ENCODE measurements at places on chromosomes 3 and 15.

- no peak for DNase-seq
Observed at GRCh38 chr15:58233341-58233740, 95.2 kb downstream of the AQP9 start.

DNA sequence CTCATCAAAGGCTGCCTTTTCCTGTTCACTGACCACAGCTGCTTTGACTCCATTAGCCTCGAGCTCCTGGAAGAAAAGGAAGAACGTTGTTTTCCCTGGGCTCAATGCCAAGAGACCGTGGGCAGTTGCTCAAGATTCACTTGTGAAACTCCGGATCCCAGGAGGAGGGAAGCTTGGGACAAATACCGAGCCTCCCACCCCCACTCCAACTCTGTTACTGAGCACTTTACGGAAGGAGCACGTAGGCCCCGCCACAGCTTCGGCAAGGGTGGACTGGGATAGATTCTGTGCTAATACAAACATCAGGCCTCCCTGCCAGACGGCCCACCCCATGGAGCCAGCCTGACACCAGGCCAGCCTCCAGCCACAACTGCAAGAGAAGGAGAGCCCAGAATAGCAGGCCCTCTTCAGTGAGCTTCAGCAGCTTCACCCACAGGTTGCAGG, 10.8 kb upstream of the FANCD2 start:
- no peak for DNase-seq

GRCh38 chr3:21893242-21893641, 142.2 kb upstream of the ZNF385D start:
- DNase-seq, result no peak

GRCh38 chr15:97929456-97930229, 30.9 kb upstream of the ARRDC4 start:
- no peak for DNase-seq

- DNase-seq, result no peak
Observed at GRCh38 chr3:5388091-5388490, 200.6 kb downstream of the EDEM1 start.

GRCh38 chr3:56471771-56472170, 3.5 kb upstream of the ERC2 start:
- no peak for DNase-seq

- no peak for DNase-seq
Observed at GRCh38 chr3:193862843-193863242, 269.8 kb downstream of the OPA1 start.

DNA sequence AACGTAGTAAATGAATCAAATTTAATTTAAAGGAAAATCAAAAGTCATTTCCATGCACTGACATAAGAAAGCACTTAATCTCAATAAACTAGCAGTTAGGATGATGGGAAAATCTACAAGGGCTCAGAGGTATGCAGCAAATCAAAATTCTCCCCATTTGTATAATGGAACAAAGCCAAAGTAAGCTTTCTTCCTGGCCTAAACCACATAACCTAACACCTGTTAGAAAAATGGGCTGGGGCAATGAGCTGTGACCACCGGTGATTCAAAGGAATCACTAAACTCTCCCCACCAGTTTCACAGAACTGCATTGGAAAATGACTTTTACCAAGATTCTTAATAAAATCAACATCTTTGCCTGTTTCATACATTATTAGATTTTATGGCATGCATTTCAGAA, 1024.3 kb downstream of the FHIT start:
- DNase-seq, result no peak

GRCh38 chr3:69058180-69058946, 6.2 kb upstream of the TMF1 start:
- no peak for DNase-seq

GRCh38 chr3:185629554-185630181, 43.6 kb downstream of the SENP2 start:
- no peak for DNase-seq

DNA sequence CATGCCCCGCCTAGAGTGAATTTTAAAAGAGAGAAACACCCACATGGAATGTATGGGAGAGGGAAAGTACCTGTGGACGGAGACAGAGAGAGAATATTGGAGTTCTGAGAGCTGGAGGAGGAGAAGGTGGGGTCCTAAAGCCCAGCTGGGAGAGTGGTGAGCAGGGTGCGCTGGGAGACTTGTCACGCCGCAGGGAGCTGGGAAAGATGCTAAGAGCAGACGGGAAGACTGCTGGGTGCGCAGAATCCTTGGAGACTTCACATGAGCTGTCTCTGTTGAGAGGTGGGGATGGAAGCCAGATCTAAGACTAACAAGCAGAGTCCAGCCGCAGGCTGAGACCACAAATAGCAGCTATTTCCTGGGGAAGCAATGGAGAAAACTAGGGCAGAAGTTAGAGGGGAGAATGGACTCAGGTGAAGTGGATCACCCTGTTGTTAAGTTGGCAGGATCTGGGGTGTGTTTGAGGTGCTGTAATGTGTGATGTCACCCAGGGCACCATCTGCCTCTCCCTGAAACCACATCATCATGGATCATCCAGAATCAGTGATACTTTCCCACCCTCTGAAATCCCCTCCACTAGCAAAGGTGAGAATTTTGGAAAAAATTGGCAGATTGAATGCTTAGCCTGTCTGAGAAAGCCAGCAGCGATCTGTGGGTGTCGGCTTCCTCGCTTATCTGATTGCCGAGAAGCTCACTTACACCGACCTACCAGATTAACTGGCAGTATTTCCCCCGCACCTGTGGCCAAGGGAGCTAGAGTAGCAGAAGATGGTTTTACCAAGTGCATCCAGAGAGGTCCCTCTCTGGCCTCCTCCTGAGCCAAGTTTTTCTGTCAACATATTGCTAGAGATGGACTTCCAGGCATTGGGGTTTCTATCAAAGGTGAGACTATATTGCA, 174.8 kb upstream of the BHLHE40 start:
- no peak for DNase-seq

- DNase-seq, result no peak
Observed at GRCh38 chr15:66251790-66252684, 1.5 kb downstream of the MEGF11 start.

GRCh38 chr15:69060744-69061143, 46.2 kb downstream of the NOX5 start:
- peak; percentile 4 for DNase-seq

- DNase-seq, result no peak
Observed at GRCh38 chr3:178487752-178488151, 48.5 kb upstream of the KCNMB2 start.

- DNase-seq, result no peak
Observed at GRCh38 chr3:152196782-152197181, 71.9 kb upstream of the MBNL1 start.

- no peak for DNase-seq
Observed at GRCh38 chr15:83193721-83194120, 13.9 kb downstream of the HDGFL3 start.

DNA sequence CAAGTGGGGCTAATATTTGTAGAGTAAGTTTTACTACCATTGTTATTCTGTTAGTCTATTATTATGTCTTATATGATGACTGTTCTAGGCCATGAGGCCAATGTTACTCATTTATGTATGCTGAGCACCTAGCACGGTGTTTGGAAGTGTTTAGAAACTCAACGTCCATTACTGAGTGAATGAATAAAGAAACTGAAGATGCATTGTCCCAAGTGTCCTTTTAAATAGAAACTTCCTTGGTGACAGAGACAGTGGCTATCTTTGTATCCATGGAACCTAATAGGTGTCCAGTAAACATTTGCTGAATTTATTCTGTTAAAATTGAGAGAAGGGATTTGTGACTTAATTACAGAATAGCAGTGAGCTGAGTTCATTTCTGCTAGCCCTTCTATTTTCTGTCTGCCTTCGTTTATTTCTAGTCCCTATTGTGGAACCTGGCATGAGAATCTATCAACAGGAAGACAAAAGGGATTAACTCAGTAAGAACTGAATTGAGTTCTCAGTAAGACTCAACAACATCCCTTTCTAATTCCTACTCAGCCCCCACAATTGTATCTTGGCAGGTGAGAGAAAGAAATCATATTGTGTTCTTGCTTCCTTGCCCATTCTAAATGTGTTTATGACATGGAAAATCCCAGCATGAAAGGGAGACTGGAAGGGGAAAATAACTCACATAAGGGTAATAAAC, 246.6 kb upstream of the LRRC3B start:
- DNase-seq, result no peak

DNA sequence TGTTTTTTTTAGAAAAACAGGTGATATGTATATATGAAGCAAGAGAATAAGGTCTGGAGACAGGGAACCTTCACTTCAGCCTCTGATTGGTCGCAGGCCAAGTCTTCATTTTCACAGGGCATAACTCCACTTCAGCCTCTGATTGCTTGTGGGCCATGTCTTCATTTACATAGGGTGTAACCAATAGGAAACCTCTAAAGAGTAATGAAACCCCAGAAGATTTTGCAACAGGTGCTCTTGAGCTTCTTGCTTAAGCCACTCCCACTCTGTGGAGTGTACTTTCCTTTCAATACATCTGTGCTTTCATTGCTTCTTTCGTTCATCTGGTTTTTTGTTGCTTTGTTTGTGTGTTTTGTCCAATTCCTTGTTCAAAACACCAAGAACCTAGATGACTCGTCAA, 22.6 kb upstream of the SCG3 start:
- DNase-seq, result no peak

GRCh38 chr3:21670386-21670785, 80.6 kb downstream of the ZNF385D start:
- no peak for DNase-seq

DNA sequence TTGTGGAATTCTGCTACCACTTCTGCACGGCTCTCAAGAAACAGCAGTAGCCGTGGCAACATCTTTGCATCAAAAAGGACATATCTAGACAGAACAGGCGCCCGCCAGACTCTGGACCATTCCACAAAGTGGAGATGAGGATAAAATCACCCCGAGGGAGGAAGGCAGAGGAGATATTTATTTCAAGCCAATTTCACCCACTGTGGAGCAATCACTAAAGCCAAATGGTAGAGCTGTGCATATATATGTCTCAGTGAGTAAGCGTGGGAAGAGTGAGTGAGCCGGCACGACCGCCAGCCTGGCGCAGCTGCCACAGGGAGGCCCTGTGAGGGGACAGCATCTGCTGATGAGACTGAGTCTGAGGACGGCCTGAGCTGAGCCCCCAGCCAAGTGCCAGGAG, 111.3 kb downstream of the MEGF11 start:
- no peak for DNase-seq

- DNase-seq, result no peak
Observed at GRCh38 chr3:100891827-100892226, 101.4 kb downstream of the ABI3BP start.

DNA sequence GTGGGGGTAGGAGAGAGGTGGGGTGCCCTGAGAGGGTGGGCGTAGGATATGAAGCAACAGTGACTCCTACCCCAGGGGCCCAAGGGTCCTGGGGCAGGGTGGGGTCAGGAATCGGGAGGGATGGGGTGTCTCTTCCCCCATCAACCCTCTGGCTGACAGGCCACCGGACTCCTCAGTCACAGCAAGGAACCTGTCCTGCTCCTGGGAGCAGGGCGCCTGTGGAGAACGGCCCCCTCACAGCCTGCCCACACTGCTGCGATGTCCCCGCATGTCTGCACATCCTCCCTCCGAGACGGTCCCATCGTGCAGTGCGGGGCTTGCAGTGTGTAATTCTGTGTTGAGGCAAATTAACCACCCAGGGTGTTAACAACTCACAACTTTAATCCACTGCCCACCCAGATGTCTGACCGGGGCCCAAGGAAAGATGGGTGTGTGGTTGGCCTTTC, 2.7 kb downstream of the TM4SF19 start:
- no peak for DNase-seq

GRCh38 chr3:55322638-55323037, 164.5 kb downstream of the WNT5A start:
- no peak for DNase-seq

GRCh38 chr3:74041068-74041675, 416.4 kb upstream of the PDZRN3 start:
- DNase-seq, result no peak

Measured in activated CD4-positive, CD25-positive, alpha-beta regulatory T cell treated with anti-CD3 and anti-CD28 coated beads, Interleukin-2, amount 50 U/mL, for 16 hours (primary cell).